ENCODE measurements at places on chromosomes 5 and 9.

DNA sequence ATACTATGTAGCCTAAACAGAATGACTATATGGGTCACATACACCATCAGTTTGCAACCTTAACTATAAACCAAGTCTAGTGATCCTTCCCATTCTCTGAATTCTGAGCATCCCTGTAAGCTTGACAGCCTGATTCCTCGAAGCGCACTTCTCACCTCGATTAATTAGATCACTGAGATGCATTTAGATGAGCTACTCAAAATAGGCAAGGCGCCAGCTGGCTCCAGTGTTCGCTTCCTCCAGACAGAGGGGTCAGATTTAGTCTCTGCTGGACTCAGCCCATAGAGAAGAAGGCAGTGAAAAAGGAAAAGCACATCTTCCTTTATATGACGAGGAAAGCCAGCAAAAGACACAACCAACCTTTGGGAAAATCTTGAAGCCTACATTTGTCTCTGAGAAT, 371.5 kb downstream of the MLLT3 start:
- no peak for DNase-seq

DNA sequence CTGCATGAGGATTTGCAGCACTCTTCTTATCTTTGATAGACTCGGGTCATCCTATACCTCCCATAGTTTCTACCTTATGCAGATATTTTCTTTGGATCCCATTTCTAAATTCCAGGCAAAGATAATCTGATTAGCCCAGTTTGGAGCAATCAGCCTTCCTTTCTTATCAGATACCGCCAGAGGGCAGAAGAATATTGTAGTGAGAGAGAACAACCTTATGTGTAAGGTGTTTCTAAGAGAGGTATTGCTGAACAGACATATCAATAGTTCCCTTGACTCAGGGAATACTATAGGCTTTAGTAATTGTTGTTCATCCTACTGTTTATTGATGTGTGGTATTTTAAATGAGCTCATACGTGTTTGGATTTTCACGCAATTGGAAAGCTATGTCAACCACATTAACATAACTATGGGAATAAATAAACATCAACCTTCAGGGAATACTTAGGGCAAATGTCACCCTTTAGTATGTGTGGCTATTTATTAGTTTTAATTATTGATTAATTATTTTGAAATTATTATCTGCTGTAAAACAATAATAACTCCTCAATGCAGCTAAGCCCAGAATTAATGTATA, 1435.2 kb upstream of the CDH9 start:
- DNase-seq: no peak

DNA sequence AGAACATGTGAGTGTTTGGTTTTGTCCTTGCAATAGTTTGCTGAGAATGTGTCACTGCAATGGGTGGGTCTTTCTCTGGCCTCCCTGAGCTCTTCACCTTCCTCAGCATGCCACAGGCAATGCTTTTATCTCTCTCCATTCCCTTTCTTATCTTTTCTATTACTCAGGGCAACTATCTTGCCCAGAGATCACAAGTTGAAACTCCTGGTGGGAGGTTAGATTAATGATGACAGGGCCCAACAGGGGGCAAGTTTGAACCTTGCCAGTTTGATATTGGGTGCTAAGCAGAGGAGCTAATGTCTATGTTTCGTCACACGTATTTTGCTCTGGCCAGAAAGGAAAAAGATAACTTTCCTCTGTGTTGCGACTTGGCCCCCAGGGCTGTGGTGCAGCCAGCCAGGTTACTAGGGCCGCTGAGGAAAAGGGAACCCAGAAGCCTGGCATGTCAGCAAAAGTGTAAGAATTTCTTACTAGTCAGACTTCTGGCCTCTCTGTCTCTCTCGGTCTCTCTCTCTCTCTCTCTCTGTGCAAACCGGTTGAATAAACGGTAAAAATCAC, 299.3 kb upstream of the POU5F2 start:
- DNase-seq: no peak

GRCh38 chr5:75681125-75681830, 36.0 kb downstream of the POC5 start:
- DNase-seq: no peak

- no peak for DNase-seq
These were observed 89.4 kb downstream of the PSAT1 start for GRCh38 chr9:78386348-78386747.

DNA sequence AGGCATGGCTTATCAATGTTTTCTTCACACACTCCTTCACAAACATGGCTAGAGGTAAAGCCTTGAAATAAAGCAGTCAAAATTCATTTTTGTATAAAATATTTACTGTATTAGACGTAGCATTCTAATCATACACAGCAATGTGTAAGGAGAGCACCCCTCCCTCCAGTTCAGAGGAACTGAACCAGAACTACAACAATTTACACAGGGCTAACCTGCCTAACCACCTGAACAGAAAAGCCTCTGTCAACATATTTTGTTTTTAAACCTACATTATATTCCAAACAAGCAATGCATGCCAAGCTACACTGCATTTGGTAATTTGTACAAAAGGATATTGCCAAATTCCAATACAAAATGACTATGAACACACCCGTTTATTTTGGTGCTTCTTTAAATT, 41.6 kb downstream of the MLLT3 start:
- DNase-seq: no peak
